Stimulated activated CD8-positive, alpha-beta memory T cell treated with anti-CD3 and anti-CD28 coated beads, Interleukin-15, amount 100 ng/mL, for 24 hours (primary cell): ENCODE measurements at places on chromosomes 2 and 18.

- DNase-seq: no peak
Observed at GRCh38 chr2:86314125-86314524, 23.3 kb downstream of the REEP1 start.

GRCh38 chr2:144015036-144015435, 504.9 kb downstream of the ZEB2 start:
- no peak for DNase-seq

- no peak for DNase-seq
Observed at GRCh38 chr2:54456612-54457322, 640 bp downstream of the SPTBN1 start.

GRCh38 chr2:15895615-15896469, 44.5 kb upstream of the MYCN start:
- no peak for DNase-seq

GRCh38 chr2:216659276-216659675, 26.1 kb downstream of the IGFBP2 start:
- no peak for DNase-seq

GRCh38 chr18:21184396-21184996, 57.5 kb upstream of the GREB1L start:
- DNase-seq: no peak

DNA sequence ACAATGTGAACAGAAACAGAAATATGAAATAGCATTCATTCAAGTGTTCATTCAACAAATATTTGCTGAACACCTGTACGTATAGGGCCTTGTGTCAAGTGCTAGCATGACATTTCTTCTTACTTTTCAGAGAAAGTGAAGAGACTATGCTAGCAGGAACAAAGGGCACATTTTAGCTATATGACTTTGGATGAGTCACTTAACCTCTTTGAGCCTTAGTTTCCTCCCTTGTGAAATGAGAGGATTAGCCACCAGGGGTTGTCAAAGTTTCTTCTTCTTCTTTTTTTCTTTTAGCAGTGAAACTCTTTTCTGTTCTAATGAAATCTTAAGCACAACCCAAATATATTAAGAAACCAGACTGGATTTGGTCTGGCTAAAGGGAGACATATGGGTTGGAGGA, 53.1 kb downstream of the FIGN start:
- DNase-seq: no peak

DNA sequence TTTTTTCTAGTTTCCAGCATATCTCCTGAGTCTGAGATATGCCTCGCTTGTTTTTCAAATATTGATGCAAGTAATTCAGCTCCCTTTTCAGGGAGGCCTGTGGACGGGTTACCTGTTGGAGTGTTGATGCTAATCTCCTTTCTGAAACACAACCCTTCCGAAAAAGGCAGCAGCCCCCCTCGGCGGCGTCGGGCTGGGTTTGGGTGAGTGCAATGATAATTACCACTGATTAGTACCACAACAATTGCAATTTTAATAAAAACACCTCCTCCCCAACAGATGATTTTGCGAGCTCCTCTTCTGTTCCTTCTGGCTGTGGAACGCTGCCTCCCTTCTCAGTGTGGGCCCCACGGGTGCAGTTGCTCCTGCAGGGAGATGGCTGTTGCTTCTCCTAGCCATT, 66.3 kb downstream of the PTGR3 start:
- DNase-seq: no peak

- no peak for DNase-seq
Observed at GRCh38 chr2:111050701-111051376, 69.9 kb upstream of the BCL2L11 start.

DNA sequence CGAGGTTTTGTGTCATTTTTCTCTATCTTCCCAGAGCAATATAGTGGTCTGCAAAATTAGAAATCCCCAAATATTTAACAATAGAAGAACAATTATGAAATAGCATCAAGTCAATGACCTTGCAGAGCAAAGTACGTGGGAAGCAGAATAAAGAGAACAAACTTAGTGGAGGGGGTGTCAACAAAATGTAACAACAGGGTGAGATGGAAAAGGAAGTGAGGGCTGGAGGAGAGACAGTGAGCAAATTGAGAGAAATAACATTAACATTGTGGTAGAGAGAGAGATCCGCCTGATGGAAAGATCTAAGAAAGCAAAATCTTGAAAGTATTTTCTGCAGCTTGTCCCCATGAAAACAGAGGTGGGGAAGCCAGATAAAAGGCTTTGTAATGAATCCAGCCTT, 23.4 kb downstream of the ARHGAP15 start:
- no peak for DNase-seq
